Neural crest cell (in vitro differentiated cells): ENCODE measurements at places on chromosomes 12 and 14. TPM values are rescaled to one million over a fixed set of nuclear protein-coding genes. Genes with fewer than 3 reads are reported as not detected.

The LTBP2 gene
- 0.93 and 1.3 TPM in 2 replicates for total RNA-seq

The B4GALNT3 gene
- total RNA-seq = 2.6 and 3.1 TPM in 2 replicates

- DNase-seq = no peak
- peaks cover 13% of the 10 kb centered on the region for H3K4me1 ChIP-seq
- H3K27ac ChIP-seq = no peak overlapping the region
- H3K36me3 ChIP-seq = no peaks in the 10 kb centered on the region
- no peak overlapping the region for H3K4me3 ChIP-seq
- no peaks in the 10 kb centered on the region for H3K27me3 ChIP-seq
Observed at GRCh38 chr12:30701056-30701455, 5.4 kb upstream of the IPO8 start.

DNA sequence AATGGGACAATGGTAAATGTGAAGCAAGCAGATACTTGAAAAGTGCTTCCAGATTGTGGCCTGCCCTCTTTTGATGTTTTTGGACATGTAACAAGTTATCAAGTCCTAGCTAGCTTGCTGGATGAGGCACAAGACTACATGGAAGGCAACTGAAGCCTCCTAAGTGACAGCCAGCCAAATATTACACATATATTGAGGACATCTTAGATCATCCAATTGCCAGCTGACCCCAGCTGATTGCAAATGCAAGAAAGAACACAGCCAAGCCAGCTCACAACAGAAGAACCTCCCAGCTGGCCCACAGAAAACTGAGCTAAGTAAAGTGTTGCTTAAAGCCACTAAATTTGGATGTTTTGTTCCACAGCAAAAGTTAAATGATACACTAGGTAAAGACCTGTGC is 156.9 kb downstream of the SRGAP1 start:
- H3K27me3 ChIP-seq = no peaks in the 10 kb centered on the region
- no peaks in the 10 kb centered on the region for H3K4me1 ChIP-seq
- H3K36me3 ChIP-seq = peaks cover 31% of the 10 kb centered on the region
- no peak overlapping the region for H3K4me3 ChIP-seq

GRCh38 chr14:23375527-23376251 is 1.2 kb upstream of the CMTM5 start:
- H3K27me3 ChIP-seq = no peaks in the 10 kb centered on the region
- no peak overlapping the region for H3K4me3 ChIP-seq
- DNase-seq = no peak
- H3K36me3 ChIP-seq = no peaks in the 10 kb centered on the region
- peaks cover 17% of the 10 kb centered on the region for H3K4me1 ChIP-seq
- H3K27ac ChIP-seq = no peak overlapping the region

DNA sequence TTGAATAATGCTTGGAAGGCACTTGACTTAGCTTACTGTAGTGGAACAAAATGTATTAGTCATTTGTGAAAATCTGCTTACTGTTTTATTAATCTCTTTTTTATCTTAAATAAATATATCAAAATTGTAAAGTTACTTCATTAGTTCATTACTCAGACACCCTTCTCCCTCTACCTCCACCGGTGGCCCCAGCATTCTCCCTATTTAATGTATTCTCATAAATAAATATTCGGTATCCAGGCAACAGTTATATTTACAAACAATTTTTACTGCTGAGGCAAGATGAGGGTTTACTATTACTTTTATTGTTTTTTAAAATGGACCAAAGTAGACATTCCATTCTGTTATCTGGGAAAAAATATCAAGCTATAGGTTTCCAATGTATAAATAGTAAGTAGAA is 19.6 kb upstream of the ALX1 start:
- DNase-seq = no peak
- no peak overlapping the region for H3K4me3 ChIP-seq
- no peaks in the 10 kb centered on the region for H3K36me3 ChIP-seq
- H3K27ac ChIP-seq = no peak overlapping the region
- H3K4me1 ChIP-seq = no peaks in the 10 kb centered on the region
